ENCODE measurements at places on chromosomes 13 and 19. TPM values are rescaled to one million over a fixed set of nuclear protein-coding genes. Genes with fewer than 3 reads are reported as not detected.

DNA sequence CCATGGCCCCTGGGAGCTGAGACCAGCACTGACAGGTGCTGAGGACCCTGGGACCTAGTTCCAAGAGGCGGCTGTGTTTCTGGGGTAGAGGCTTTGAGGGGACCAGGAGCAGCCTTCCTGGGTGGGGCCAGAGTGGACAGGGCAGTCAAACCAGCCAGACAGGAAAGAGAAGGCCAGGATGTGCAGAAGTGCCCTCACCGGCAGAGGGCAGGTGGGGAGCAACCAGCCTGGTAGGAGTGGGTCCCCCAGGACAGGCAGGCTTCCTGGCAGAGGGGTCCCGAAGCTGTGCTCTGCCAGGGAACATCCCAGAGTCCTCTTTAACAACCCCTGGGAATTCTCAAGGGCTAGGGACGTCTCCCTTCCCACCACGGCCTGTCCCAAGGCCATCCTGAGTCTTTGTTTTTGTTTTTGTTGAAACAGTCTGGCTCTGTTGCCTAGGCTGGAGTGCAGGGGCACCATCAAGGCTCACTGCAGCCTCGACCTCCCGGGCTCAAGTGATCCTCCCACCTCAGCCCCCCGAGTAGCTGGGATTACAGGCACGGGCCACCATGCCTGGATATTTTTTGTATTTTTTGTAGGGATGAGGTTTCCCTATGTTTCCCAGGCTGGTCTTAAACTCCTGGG, 3.0 kb upstream of the HIPK4 start:
- DNase-seq = no peak

- no peak for DNase-seq
These were observed 13.8 kb downstream of the METTL21C start for GRCh38 chr13:102680842-102681740.

- DNase-seq = no peak
These were observed 217.2 kb upstream of the HTR2A start for GRCh38 chr13:47114030-47114429.

DNA sequence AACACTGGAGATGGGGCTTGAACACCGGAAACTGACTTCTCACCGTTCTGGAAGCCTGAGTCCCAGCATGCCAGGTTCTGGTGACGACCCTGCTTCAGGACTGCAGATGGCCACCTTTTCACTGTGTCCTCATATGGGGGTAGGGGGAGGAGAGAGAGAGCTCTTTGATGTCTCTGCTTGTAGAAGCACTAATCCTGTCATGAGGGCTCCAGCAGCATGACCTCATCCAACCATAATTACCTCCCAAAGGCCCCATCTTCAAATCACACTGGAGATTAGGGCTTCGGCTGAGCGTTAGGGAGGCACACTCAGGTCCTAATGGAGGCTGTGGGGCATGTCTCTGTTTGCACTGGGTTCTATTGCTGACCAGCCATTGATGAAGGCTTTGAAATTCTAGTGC, 255.3 kb downstream of the TEX29 start:
- no peak for DNase-seq

- no peak for DNase-seq
These were observed 12.1 kb downstream of the CSNK1G2 start for GRCh38 chr19:1953037-1953436.

The FRY gene
- total RNA-seq = 36.7 TPM

The POGLUT2 gene
- 6.3 TPM for total RNA-seq

DNA sequence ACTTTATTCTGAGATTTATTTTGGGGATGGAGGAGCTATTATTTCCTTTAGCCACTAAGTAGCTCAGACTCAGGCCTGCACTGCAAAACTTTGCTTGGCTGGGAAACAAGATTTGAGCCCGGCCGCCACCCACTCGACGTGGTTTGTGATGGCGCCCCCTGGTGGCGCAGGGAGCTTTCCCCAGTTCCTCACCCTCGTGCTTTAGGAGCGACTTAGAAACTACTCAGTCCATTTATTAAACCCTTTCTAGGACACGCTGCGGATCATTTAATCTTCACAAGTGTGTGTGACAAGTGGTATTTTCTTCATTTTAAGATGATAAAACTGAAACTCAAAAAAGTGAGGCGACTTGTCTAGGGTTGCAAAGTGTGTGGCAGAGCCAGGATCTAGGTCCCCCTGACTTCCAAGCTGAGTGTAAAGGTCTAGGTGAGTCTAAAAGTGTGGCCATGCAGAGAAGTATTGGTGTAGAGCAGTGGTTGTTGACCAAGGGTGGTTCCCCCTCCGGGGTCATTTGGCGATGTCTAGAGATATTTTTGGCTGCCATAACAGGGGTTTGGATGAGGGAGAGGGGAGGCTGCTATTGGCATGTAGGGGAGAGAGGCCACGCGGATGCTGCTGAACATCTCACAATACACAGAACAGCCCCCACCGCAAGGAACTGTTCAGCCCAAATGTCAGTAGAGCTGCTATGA, 2.2 kb downstream of the CXCL17 start:
- peak; percentile 47 for DNase-seq

The NUDT19 gene
- 4.9 TPM for total RNA-seq

- no peak for DNase-seq
These were observed 374.2 kb downstream of the DIAPH3 start for GRCh38 chr13:59789558-59789957.

The LRRC63 gene
- total RNA-seq = 0.22 TPM

The DLEU7 gene
- total RNA-seq = 0.36 TPM

DNA sequence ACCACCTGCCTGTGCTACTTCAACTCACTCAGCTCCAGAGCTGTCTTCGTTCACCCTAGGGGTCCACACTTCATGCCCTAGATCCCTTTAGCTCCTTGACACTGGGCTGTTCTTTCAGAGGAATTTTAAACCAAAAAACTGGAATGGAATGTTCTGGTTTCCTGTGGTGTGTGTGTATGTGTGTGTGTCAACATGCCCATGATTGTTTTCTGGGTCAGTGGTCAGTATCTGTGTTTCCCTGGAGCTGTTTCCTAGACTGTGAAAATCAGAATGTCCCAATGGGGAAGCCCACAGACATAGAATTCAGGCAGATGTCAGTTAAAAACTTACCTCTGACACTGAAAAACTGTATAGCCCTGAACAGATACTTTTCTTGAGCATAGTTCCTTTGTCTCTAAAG, 1.3 kb downstream of the PMIS2 start:
- no peak for DNase-seq

DNA sequence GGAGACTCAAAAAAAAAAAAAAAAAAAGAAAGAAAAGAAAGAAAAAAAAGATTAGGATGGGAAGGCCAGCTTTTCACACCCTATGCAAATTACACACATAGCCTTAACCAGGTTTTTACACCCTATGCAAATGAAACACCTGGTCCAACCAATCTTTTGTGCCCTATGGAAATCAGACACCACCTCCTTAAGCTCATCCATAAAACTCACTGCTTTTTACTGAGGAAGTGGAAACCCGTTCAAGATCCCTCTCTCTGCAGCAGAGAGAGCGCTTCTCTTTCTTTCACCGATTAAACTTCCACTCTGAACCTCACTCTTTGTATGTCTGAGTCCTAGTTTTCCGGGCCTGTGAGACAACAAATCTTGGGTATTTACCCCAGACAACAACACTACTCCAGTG, 25.3 kb upstream of the HOMER3 start:
- DNase-seq = no peak

The ONECUT3 gene
- total RNA-seq = not detected

- DNase-seq = no peak
These were observed 34.7 kb upstream of the ESD start for GRCh38 chr13:46831588-46832194.

The C19orf73 gene
- not detected for total RNA-seq

DNA sequence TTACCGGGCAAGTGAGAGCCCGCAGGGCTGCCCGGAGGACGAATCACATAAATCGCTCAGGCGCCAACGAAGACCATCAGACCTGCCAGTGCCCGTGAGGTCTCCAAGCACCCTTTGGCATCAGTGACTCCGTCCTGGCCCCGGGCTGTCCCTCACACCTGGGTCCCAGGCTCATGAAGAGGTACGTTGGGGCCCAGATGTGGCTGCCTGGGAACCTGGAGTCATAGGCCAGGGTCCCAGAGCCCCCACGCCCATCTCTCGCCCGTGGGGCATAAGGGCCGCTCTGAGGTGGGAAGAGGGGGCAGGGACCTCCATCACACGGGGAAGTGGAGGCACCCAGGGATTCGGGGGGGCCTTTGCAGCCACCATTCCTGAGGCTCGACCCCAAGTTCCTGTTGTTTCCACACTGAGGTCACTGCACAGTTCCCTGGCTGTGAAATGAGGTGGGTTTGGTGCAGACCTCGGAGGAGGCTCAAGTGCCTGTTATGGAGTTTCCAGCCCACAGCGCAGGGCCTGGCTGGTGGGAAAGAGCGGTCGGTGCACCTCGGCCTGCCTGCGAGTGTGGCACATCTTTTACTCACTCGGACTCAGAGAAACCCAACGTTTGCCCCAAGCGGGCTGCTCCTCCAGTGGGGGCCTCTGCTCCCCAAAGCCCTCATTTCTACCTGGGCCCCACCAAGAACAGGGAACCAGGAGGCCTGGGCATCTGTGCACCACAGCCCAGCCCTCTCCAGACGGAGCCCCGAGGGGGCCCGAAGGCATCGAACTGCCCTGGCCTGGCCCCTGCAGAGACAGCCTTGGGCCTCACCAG, 35.9 kb upstream of the C13orf46 start:
- DNase-seq = no peak

The EHD2 gene
- total RNA-seq = 28.0 TPM

The STOML3 gene
- 0.27 TPM for total RNA-seq

GRCh38 chr13:31515427-31515826, 223.9 kb upstream of the RXFP2 start:
- DNase-seq = no peak

The ZNF416 gene
- 8.5 TPM for total RNA-seq

The FUT3 gene
- not detected for total RNA-seq

The IFNL1 gene
- not detected for total RNA-seq

- no peak for DNase-seq
These were observed 805.7 kb downstream of the DIAPH3 start for GRCh38 chr13:59358014-59358413.

The GJB2 gene
- total RNA-seq = not detected

GRCh38 chr13:110269509-110270185, 37.3 kb downstream of the COL4A1 start:
- DNase-seq = no peak

GRCh38 chr13:71546881-71547280, 320.1 kb downstream of the DACH1 start:
- DNase-seq = no peak

GRCh38 chr13:92321174-92321573, 905.4 kb upstream of the GPC6 start:
- DNase-seq = no peak

- no peak for DNase-seq
These were observed 3.2 kb downstream of the EPN1 start for GRCh38 chr19:55678121-55678671.

The C13orf42 gene
- total RNA-seq = not detected

GRCh38 chr19:18762125-18763023, 28.7 kb downstream of the COMP start:
- DNase-seq = peak; percentile 79

DNA sequence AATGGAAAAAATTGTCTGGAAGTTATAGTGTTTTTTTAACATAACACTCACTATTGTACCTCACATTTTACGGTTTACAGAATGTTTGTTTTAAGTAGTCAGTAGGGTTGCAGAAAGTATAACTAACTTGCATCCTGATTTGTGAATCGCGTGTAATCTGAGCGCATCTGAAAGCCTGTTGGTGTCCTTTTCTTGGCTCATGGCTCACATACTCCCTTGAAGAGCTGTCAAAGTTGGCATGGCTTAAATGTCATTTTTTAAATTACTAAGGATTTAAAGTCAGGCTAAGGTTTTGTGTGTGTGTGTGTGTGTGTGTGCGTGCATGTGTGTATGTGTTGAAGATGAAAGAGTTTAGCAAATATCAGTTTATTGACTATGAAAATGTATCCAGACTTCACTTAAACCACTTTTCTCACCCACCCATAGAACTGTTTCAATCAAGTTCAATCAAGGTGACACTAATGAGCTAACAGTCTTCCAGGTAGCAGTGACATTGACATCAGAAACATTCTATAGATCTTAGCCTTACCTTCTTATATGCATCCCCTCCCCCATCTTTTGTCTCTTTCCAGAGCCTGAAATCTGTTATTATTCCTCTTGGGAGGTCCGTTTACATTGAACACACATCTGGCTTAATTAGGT, 480.4 kb upstream of the SGCG start:
- no peak for DNase-seq

- DNase-seq = no peak
These were observed 436.8 kb downstream of the FGF14 start for GRCh38 chr13:101965096-101965495.

DNA sequence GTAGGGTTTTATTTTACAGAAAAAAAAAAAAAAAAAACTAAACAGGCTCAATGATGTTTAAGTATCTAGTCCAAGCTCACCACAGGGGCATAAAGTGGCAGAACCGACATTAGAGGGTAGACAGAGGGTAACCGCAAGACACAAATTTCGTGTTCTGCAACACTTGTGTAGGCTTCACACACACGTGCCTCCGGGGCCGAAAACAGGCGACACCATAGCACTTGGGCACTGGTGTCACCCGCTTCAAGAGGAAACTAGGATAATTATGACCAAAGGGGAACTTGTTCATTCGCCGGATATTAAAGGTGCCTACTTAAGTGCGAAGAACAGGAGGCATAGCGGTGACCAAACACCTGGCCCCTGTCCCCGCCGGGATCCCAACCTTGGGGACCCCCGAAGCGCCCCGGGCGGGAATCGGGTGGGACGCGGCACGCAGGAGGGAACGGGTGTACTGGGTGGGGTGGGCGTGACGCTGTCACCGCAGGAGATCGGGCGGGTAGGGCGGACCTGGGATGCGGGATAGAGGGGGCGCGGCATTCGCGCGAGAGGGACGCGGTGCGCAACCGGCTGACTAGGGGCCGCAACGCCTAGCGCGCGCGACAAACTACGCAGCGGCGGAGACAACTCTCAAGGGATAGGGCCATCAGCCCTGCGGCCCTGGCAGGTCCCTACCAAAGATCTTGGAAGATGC, 558 bp downstream of the MZT1 start:
- peak; percentile 64 for DNase-seq

- no peak for DNase-seq
These were observed 423.4 kb downstream of the RFC3 start for GRCh38 chr13:34241332-34241731.

- no peak for DNase-seq
These were observed 25.7 kb upstream of the ZNF729 start for GRCh38 chr19:22260499-22260898.

The ADGRE2 gene
- 0.45 TPM for total RNA-seq

DNA sequence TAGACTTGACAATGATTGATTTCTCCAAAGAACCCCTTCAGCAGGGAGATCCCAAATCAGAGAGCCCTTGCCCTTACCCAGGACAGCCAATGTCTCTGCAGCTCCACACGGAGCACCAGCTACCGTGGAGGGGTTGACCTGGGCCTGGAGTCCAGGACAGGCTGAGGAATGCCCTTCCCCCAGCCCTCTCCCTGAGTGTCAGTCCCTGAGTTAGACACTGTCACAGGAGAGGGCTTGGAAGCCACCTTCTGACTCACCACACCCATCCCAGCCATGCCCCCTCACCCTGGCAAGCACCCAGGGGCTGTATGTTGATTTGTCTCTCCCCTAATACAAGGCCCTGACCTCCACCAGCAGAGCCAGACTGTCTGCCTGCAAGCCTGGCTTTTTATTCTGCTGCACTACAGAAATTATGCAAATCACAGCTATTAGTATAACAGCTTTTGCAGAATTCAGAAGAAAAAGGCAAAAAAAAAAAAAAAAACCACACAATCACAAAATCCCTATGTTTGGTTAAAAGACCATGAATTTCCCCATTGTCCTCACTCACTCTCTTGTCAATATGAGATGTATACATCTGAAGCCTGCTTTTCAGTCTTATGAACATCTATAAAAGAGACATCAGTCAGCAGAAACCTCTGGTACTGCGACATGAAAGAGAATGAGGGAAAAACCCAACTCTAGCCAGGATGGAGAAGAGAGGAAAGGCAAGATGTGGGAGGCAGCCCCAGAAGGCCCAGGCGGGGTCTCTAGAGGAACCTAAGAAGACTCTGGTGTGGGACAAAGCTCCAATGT, 240.7 kb downstream of the UQCRFS1 start:
- DNase-seq = no peak

Measured in ovary (tissue), 10 donors.